D341Med (cell line): ENCODE measurements at places on chromosomes 1 and 21.

DNA sequence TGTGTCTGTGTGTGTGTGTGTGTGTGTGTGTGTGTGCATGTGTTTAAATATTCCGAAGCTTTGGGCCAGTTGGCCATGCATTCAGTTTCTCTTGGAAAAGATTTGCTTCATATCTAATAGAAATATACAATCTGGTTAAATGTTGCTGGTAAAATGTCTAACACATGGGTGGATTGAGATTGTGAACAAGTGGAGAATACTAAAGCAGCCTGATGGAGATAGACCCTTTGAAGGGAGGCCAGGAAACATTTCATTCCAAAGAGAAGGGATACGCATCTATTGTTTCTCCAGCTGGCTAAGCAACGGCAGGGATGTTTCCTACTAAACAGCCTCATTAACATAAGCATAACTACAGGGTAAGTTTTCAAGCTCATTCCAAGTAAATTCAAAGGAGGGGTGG is 257.5 kb upstream of the PTBP2 start:
- DNase-seq, result no peak

- peak; percentile 16 for DNase-seq
These were observed 1.6 kb downstream of the KRTAP10-2 start for GRCh38 chr21:44549525-44550211.

GRCh38 chr1:229133151-229133550 is 137.8 kb upstream of the RAB4A start:
- DNase-seq, result no peak

- DNase-seq, result no peak
These were observed 2.2 kb downstream of the COPA start for GRCh38 chr1:160340866-160341265.

DNA sequence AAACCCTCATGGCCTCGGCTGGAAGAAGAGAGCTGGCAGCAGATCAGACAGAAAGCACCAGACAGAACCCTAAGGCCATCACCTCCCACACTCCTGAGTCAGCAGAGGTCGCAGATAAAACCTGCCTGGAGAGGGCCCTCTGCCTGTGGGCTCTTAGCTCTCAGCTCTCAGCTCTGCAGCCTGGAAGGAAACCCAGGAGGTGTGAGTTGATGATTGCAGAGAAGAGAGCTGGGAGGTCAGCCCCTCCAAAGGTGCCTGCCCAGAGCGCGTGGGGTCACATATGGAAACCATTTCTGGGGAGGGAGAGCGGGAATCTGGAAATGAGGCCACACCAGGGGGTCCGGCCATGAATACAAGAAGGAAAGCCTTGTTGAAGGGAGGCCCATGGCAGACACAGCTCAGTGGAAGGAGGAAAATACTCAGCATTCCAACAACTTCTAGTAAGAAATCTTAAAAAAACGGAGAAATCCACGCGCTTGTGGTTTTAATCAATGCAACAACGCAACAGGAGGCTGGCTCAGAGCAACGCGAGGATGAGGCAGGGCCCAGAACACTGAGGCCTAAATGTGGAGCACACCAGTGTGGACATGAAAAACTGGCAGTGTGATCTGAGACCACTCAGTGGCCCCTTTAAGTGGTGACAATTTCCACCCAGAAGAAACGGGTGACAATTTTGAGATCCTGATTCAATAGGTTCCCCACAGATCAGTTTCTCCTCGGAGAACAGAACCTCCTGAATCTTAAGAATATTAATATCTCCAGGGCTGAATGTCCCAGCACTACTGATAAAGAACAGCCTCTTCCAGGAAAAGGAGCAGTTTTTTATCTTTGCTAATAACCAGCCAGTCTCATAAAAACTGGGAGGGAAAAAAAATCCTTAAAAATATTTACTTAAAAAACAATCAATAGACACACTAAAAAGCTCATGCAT is 45.7 kb downstream of the PSMG1 start:
- DNase-seq, result no peak

- no peak for DNase-seq
These were observed 189.7 kb downstream of the RERE start for GRCh38 chr1:8627728-8628127.
